ENCODE measurements at places on chromosomes 7 and 10.

DNA sequence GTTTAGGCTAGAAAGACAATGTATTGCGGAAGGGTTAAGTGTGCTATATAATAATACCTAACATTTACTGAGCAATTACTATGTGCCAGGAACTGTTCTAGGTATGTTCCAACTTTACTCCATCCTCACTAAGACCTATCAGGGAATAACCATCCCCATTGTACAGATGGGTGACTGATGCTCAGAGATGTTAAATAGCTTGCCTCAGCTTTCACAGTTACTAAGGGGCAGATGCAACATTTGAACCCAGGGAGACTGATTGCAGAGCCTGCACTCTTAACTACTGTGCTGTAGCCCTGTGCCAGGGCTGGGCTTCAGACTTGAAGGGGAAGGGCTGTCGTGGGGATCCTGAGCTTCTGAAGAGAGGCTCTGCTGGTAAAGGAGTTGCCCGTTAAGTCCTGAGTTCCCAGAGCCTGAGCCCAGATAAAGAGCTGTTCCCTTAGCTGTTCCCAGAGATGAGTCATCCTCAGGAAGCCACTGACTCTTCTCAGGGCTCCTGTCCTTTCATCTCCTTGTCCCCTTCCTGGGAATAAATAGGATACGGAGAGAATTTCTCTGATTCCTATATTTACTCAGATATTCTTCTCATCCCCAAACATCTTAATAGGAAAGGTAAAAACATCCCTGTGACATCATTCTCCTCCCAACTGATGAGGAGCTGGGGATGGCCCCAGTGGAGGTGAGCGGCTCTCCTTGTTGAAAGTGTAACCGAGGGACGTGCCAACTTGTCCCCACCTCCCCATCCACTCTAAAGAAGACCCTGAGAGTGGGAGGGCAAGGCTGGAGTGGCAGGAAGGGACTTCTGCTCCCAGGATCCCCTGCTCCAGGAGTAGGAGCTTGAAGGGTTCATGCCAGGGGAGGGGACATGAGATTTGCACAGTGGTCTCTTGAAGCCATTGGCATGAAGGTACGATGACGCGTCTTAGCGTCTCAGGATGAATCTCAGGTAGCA is 28.0 kb upstream of the HABP2 start:
- no peak for DNase-seq

- DNase-seq, result no peak
Measured at GRCh38 chr7:157124690-157125089, 14.0 kb upstream of the UBE3C start.

DNA sequence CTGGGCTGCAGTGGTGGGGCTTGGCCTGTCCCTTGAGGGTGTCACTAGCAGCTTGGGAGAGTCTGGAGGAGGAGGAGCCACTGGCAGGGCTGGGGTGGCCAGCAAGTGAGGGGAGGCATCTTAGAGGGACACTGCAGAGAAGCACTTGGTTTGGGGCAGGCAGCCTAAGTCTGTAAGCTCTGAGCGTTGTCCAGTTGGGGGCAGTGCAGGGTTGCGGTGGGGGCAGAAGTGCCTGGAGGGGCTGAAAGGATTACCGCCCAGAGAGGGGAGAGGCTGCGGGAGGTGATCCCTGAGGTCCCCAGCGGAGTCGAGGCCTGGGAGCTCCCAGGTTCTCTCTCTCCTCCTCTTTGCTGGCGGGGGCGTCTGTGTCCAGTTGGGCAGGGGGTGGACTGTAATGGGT is 7.4 kb downstream of the ADCYAP1R1 start:
- DNase-seq, result no peak

- DNase-seq, result no peak
Measured at GRCh38 chr7:95596198-95597063, at the start of gene PDK4. PDK4 (minus strand) TSS chr7:95596516; CDS start chr7:95596293, 223 bp downstream.

All from activated T-cell treated with anti-CD3 and anti-CD28 coated beads, Interleukin-2, amount 50 U/mL, for 4 hours (primary cell).